LoVo (cell line): ENCODE measurements at places on chromosomes 1 and 21.

GRCh38 chr1:28509705-28510272 is 3.9 kb downstream of the RCC1 start:
- DNase-seq = peak; percentile 57

DNA sequence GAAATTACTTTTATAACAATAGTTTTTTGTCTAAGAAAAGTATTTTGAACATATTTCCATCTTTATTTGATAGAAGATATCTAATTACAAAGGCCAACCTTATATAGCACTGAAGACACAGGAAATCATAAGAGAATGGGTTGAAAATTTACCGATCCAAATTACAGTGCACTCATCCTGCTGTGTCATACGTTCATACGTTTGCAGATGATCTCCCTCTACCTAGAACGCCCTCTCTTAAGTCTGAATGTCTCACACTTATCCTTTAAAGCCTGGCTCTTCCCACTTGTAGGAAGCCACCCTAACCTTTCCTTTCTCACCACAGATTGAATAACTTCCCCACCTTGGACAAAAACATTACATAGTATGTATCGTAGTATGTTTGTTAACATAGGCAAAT is 9.3 kb downstream of the ASH1L start:
- no peak for DNase-seq

GRCh38 chr1:6127587-6128163 is 52.4 kb downstream of the CHD5 start:
- peak; percentile 65 for DNase-seq

DNA sequence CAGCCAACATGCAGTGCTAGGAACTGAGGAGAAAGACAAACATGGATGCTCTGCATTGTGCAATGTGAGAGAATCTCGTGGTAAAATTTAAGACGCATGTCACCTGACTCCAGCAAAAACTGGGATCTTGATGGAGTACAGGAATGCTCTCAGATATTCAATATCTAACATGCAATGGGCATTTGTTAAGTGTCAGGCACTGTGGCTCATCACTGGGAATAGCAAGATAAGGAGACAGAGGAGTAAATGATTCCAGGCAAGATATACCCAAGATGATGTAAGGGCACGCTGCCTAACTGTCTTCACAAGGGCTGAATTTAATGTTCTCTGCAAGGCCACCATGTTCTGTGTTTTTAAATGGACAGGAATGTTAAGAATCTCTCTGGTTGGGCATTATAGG is 67.8 kb downstream of the LPAR3 start:
- no peak for DNase-seq

DNA sequence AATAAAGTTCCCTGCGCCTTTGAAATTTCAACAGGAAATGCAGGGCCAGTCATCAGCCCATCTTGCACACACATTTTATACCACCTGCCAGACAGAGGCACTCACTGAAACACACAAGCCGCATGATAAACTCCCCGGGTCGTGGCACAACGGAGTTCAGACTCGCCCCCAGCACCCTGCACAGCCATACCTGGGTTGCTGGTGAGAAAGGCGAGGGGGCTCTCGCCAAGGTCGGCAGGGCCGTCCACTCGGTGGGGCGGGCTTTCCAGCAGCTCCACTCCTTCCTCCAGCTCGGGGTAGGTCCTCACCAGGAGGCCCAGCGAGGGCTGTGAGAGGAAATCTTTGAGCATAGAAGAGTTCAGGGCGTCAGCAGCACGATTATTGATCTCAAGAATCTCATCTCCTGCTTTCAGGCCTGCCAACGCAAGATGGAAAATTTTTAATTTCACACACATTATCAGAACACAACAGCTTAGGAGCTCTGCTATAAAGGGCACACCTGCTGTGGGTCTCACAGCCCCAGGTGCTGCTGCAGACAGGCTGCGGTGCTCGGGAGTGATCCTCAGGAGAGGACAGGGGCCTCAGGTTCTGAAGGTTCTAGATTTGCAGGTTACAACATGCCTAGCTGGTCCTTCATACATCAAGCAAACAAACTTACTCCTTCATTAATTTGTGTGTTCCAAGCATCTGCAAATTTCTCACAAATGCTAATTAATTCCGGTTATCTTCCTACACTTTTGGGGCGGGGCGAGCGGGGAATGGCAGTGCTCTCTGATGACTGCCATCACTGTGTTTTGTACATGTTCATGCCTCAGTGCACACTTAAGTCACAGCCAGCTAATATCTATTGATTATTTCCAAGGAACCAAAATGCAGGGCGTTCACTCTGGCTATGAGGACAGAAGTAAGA is 144.2 kb upstream of the KRTAP19-8 start:
- no peak for DNase-seq

DNA sequence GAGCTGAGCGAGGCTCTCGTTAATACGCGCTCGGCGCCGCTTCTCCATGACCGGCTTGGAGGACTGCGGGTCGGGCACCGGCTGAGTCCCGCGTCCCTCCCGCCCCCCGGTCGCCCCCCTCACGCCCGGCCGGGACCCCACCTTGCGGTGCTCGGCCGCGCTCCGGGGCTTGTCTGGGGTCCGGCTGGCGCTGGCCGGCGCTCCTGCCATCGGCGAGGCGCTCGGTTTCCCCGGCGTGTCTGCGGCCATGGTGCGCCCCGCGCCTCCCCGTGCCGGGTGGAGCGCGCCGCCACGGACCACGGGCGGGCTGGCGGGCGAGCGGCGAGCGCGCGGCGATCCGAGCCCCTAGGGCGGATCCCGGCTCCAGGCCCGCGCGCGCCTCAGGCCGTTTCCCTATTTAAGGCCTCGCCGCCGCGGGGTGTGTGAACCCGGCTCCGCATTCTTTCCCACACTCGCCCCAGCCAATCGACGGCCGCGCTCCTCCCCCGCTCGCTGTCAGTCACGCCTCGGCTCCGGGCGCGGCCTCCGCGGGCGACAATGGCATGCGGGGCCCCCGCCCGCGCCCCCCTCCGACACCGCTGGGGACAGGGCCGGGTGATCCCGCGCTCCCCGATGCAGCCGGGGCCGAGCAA is at the start of gene HES4:
Gene HES4, minus strand, starts transcription at position 373 of the 632 bp plus-strand sequence. Its CDS starts 124 bp downstream, at position 249.
- DNase-seq = peak; percentile 94
